ENCODE measurements at places on chromosomes 4 and X.

- DNase-seq: no peak
These were observed 49.7 kb upstream of the TMEM150C start for GRCh38 chr4:82611527-82611926.

DNA sequence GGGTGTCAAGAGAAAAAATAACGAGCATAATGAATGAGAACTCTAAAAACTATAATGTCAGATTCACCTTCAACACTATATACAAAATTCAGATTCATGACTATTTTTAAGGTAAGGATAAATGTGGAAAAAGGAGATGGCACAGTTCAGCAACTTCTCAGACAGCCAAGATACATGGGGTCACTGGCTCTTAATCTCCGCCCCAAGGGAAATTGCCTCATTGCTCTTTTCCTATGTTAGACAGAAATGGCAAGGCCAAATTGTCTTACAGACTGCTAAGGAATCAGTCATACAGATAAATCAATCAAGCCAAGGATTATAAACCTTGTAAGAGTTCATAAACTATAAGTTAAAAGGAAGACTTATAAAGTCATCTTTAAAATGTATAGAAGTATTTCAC, 183.4 kb downstream of the OPHN1 start:
- no peak for DNase-seq

- no peak for DNase-seq
These were observed 91.6 kb downstream of the NYX start for GRCh38 chrX:41538707-41539106.

DNA sequence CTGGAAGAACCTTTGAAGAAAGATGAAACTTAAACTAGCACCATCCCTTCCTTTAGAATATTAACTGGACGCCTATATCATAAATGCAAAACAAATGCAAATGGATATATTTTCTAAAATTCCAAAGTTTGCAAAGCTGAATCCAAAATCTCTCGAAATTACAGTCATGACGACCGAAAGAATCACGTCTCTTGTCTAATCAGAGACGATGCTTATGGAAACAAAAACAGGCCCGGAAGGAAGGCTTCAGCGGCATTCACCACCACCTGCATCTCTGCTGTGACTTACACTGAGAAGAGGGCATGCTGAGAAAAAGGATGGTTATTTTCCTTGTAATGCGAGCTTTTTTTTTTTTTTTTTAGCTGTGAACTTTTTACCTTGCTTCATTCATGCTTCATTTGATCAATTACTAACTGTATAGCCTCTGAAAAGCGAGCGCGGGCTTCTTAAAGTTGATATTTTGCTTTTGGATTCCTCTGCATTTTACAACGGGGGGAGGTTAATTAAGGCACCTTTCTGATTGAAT, 209.3 kb downstream of the SOWAHB start:
- no peak for DNase-seq

GRCh38 chr4:145102619-145103018, 4.5 kb downstream of the ABCE1 start:
- DNase-seq: no peak

DNA sequence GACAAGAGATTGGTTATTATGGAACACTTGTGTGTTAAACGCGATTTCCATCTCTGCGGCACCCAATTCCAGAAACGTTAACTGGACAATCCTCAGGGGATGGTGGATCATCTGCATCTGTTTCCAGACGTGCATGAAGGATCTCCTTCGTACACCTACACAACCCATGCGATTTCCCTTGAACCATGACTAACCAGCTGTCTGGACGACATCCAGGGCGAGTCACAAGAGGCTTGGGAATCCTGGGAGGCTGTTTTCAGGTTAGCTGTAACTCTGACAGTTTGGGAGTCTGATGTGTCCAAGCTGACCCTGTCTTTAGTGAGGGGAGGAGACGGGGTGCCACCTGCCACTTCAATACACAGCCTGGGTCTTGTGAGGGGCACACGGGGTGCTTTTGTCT, 84.5 kb downstream of the GATB start:
- no peak for DNase-seq

DNA sequence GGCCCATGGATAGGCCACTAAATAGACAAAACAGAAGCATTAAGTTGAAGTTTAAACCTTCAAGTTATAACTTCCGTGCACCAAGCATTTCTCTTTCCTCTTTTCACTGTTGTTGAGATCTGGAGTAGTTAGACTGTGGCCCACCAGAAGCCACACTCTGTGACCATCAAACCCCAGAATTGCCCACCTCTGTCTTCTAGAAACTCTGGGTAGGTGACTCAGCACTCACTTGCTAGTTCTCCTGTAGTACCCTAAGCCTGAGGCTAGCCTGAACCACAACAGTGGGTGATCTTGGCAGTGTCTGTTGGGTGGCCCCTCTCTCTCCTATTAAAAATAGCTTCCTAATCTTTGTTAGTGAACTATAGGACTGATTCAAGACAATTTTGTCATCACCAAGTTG, 24.6 kb upstream of the CD40LG start:
- DNase-seq: no peak

GRCh38 chr4:120317713-120318112, 251.1 kb upstream of the MAD2L1 start:
- no peak for DNase-seq

GRCh38 chr4:6794189-6794588, 11.7 kb downstream of the KIAA0232 start:
- DNase-seq: no peak

DNA sequence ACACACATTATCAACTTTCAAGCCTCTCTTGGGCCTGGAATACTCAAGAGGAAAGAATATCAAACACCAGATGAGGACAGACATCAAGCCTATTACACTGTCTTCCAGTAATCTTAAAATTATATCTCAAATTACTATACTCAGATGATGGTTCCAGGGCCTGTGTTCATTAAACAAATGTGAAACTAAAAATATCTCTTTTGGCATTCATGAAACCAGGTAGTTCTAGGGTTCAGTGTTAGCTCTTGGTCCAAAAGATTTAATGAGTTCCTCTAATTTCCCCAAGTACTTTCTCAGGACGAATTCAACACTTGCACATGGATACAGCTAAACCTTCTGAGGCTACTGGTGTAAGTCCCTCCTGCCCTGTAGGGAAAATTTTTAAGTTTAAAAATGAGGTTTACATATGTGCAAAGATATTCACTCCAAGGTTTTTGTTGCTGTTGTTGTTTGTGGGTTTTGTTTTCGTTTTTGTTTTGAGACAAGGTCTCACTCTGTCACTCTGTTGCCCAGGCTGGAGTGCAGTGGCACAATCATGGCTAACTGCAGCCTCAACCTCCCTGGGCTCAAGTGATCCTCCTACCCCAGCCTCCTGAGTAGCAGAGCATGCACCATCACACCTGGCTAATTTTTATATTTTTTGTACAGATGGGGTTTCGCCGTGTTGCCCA, 79.4 kb downstream of the USP46 start:
- no peak for DNase-seq

- DNase-seq: no peak
These were observed 189.9 kb downstream of the NKX6-1 start for GRCh38 chr4:84309191-84309590.

GRCh38 chr4:87856816-87857215, 24.0 kb downstream of the MEPE start:
- DNase-seq: no peak

DNA sequence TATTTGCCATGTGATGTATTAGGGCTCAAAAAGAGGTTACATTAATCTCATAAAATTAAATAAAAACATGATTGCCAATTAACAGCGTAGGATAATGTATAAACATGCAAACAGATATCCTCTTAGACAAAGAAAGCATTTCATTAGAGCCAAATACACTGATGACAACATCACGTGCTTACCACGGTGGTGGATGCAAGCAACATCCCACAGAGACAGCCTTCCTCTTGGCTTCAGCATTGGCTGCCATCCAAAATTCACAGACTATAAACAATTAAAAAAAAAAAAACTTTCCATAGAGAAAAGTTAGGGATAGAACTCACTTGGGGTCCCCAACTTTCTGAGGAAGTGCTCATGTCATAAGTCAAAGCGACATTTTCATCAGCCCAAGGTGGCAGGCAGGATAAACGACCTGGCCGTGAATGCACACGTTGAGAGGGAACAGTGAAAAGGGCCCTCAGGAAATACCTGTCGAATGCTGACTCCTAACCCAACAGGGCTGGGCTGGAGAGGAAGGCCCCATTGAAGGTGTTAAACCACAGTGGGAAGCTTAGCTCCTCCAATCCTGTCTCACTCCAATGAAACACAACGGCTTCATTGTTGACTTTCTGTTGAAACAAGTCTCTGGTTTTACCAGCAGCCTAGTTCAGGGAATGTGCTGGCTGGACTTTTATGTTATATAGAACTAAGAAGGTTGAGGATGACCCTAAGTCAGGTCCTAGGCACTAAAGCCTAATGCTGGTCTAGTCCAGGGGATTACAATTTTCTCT, 48.4 kb downstream of the IDS start:
- DNase-seq: no peak

GRCh38 chrX:130994671-130995070, 63.5 kb upstream of the ARHGAP36 start:
- DNase-seq: peak; percentile 25

GRCh38 chrX:640641-641040, 10.1 kb downstream of the SHOX start:
- DNase-seq: no peak

GRCh38 chr4:146158036-146158745, 17.3 kb upstream of the LSM6 start:
- DNase-seq: no peak

Measured in K562 (cell line).